ENCODE measurements at places on chromosomes 12 and 14. TPM values are rescaled to one million over a fixed set of nuclear protein-coding genes. Genes with fewer than 3 reads are reported as not detected.

The SLC6A12 gene
- 2.9 TPM for total RNA-seq

The TCL1B gene
- not detected for total RNA-seq

GRCh38 chr14:104428333-104428851 lies 151.2 kb upstream of the C14orf180 start:
- DNase-seq, result peak; percentile 22

DNA sequence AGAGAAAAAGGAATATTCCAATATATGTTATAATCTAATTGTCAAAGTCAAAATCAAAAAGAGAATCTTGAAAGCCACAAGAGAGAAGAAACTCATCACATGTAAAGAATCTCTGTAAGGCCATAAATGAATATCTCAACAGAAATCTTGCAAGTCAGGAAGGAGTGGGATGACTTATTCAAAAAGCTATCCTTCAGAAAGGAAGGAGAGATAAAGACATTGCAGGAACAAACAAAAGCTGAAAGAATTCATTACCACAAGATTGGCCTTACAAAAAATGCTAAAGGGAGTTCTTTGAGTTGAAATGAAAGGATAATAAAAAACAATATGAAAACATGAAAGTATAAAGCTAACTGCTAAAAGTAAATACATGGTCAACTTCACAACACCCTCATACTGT lies 286.8 kb downstream of the LRIG3 start:
- DNase-seq, result no peak

GRCh38 chr14:53035336-53036210 lies 84.7 kb upstream of the FERMT2 start:
- no peak for DNase-seq

- DNase-seq, result no peak
These were observed 309.4 kb downstream of the VRK1 start for GRCh38 chr14:97106609-97107008.

GRCh38 chr14:57254884-57255283 lies 13.8 kb downstream of the EXOC5 start:
- DNase-seq, result no peak

GRCh38 chr14:25394356-25394755 lies 344.4 kb upstream of the STXBP6 start:
- peak; percentile 40 for DNase-seq

DNA sequence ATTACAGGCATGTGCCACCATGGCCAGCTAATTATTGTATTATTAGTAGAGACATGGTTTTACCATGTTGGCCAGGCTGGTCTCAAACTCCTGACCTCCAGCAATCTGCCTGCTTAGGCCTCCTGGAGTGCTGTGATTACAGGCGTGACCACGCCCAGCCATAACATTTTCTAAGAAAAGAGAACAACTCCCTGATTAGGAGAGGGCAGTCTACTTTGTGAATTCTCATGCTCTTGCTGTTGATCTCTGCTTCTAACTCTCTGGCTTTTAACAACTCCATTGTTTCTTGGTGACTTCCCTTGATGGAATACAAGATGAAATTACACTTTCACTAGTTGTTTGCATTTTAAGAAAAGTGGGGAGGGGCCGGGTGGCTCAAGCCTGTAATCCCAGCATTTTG lies 33.6 kb downstream of the SSH1 start:
- DNase-seq, result no peak

DNA sequence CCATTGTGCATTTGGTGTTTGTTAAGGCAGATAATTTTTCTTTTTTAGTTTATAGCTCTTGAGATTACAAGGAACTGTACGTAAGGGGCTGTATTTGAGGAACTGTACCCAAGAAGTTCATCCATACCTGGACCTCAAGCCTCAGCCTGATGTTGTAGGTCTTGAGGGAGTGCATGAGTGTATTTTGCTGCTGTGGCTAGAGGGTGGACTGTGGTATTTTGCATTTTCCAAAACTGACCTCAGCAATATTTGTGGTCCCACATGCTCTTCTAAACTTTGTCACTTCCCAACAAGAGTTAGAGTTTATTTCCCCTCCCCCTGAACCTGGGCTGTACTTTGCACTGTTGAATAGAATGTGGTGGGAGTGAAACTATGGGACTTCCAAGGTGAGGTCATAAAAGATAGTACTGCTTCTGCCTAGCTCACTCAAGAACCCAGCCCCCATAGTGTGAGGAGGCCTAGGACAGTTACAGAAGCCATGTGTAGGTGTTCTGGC lies 42.2 kb upstream of the FBXO33 start:
- DNase-seq, result no peak

- DNase-seq, result no peak
These were observed 124.6 kb downstream of the TTC7B start for GRCh38 chr14:90691627-90692026.

DNA sequence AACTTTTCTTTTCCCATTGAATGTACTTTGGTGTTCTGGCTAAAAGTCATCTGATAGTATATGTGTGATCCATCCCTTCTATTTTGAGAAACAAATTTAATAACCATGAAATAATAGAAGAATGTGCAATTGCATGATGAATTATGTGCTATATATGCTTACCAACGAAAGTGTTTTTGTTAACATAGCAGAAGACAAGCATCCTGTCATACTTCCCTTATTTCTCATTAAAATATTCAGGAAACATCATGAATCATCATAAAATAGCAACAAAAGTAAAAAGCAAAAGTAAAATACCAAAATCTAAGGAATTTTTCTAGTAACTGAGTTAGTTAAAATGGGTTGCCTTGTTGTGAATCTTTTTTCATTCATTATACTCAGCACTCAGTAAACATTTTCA lies 409.0 kb upstream of the PDE3A start:
- DNase-seq, result no peak

- DNase-seq, result no peak
These were observed 64.7 kb downstream of the RPS6KA5 start for GRCh38 chr14:90995785-90996184.

GRCh38 chr12:122909442-122910288 lies 13.7 kb upstream of the VPS37B start:
- DNase-seq, result peak; percentile 63

- no peak for DNase-seq
These were observed 25.6 kb downstream of the OTUB2 start for GRCh38 chr14:94051779-94052178.

DNA sequence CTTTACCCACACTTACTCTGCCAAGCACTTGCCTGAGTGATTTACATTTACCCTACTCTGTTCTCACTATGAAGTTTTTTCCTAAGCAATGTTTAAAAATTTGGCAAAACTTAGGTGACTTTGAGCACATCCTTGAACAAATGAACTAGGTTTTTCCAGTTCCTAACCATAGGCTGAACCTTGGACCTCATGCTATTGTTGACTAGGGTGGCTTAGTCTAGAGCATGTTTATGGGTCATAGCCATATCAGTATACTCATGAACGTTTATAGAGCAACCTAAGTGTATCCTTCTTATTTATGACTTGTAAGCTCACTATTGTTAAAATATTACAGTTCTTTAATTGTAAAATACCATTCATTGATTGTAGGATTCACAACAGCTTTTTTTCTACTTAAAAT lies 85.0 kb upstream of the KRR1 start:
- DNase-seq, result no peak

GRCh38 chr12:94586589-94587259 lies 63.6 kb downstream of the TMCC3 start:
- no peak for DNase-seq

DNA sequence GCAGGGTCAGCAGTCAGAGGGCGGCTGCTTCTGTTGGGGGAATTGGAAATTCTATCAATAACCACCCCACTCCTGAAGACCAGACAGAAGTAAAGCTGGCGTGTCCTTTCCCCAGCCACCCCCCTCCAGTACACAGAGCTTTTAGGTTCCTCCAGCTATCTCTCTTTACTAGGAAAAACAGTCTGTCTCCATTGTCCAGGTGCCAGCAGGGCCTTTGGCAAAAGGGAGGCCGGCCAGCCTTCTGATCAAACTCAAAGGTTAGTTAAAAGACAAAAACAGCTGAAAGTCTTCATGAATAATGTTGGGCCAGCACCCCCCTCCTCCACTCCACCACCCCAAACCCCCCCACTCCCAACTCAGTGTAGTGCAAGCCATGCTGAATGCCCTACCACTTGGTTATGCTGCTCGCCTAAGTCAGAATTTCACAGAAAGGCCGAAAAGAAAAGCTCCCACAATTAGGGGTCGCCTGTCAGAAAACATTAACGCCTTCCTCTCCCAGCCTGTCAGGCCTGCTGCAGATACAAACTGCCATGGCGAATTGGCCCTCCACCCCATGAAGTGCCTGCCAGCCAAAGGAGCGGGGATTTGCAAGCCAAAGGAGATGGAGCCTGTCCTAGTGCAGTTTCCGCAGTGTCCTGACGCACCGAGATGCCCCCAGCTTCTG lies 8.9 kb downstream of the ASCL1 start:
- DNase-seq, result no peak

All from right cardiac atrium (tissue), 5 donors.